Stimulated activated CD8-positive, alpha-beta memory T cell treated with anti-CD3 and anti-CD28 coated beads, Interleukin-7, amount 100 ng/mL, for 48 hours (primary cell): ENCODE measurements at places on chromosomes 4 and X.

DNA sequence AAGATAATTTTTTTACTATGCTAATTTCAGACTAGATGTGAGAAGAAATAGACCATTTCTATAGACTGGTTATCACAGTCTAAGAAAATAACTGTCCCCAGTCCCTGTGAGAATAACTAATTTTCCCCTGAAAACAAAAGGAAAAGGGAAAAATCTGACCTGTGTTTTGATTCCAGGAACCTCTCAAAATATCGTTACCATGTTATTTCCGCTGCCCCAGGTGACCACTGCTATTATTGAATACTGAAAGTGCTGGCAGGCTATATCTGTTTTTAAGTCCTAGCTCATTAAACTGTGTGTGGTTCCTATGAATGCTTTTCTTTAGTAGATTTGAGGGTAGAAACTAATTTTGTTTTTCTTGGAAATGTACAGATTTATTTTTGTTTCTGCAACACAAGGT, 83.6 kb downstream of the GAB1 start:
- no peak for DNase-seq

- no peak for DNase-seq
Measured at GRCh38 chr4:133377286-133377685, 228.2 kb downstream of the PCDH10 start.

DNA sequence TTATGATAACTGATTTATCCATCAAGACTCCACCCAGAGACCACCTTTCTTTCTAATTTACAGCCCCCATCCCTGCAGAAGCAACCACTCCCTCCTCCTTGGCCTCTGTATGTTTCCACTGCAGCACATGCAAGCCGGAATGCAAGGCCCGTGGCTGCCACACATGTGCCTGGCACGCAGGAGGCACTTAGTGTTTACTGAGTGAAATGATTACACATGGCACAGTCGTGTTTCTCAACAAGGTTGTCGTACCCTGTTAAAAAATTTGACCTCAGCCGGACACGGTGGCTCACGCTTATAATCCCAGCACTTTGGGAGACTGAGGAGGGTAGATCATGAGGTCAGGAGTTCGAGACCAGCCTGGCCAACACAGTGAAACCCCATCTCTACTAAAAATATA, 104.3 kb downstream of the APBB2 start:
- DNase-seq, result no peak

- no peak for DNase-seq
Measured at GRCh38 chrX:42754115-42754514, 23.8 kb downstream of the PPP1R2C start.

DNA sequence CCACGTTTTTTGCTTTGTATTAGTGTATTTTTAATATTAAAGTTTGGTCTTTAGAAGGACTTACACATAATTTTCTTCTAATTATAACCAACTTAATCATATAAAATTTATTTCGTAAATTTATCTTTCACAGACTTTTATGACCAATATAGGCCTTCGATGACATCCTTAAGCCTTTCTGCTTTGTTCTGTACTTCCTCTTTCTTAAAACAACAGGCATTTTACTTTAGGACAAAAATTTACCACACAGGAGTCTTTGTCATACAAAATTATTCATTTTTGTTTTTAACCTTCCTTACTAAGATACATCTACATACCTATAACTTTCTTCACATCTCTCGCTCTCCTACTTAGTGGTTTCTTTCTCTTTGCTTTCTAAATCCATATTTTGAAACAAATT, 56.3 kb downstream of the RGS12 start:
- no peak for DNase-seq
